ENCODE measurements at places on chromosomes 1 and 21. TPM values are rescaled to one million over a fixed set of nuclear protein-coding genes. Genes with fewer than 3 reads are reported as not detected.

DNA sequence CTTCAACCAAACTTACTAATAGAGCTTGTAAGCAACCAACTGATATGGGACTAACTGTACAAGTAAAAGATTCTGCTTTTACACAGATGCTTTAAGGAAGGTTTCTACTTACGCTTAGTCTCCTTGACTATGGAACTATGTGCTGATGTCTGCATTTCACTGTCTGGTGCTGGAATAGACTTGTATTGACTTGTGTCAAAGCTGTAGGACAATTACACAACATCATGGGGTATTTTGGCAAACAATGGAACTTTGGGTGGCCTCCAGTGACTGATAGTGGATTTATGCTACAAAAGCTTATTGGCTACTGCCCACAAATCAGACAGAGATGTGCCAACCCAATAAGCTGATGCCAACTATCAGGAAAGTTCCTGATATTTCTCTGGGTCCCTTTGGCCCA is 10.6 kb downstream of the CBR1 start:
- H3K4me3 ChIP-seq: no peak overlapping the region
- H3K4me1 ChIP-seq: no peaks in the 10 kb centered on the region
- no peaks in the 10 kb centered on the region for H3K36me3 ChIP-seq
- no peak for DNase-seq
- no peak overlapping the region for H3K27ac ChIP-seq

- H3K27me3 ChIP-seq: no peaks in the 10 kb centered on the region
- DNase-seq: no peak
- H3K27ac ChIP-seq: no peak overlapping the region
- no peaks in the 10 kb centered on the region for H3K4me1 ChIP-seq
- no peak overlapping the region for H3K4me3 ChIP-seq
These were observed 43.7 kb downstream of the UBIAD1 start for GRCh38 chr1:11316701-11317100.

DNA sequence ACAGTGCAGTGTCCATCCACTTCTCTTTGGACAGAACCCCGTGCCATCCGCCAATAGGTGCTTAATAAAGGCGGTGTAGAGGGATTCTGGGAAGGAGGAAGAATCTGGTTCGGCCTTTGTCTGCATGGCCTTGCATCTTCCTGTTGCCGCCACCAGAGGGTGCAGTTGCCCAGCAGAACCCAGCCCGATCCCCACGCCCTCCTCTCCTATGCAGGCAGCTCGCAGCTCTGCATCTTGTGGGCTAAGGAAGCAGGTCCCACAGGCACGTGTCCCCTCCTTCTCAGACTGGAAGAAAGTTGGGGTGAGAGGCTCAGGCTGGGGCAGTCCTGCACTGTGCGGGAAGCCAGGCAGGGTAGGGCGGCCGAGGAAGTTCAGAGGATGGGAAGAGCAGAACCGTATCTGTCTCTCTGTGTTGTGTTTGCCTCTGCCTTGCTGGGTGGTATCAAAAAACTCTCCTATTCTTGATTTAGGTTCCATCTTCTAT is 20.8 kb downstream of the NAV1 start:
- no peak overlapping the region for H3K4me3 ChIP-seq
- no peak overlapping the region for H3K27ac ChIP-seq
- no peak for DNase-seq
- no peaks in the 10 kb centered on the region for H3K36me3 ChIP-seq
- H3K4me1 ChIP-seq: peaks cover 18% of the 10 kb centered on the region

DNA sequence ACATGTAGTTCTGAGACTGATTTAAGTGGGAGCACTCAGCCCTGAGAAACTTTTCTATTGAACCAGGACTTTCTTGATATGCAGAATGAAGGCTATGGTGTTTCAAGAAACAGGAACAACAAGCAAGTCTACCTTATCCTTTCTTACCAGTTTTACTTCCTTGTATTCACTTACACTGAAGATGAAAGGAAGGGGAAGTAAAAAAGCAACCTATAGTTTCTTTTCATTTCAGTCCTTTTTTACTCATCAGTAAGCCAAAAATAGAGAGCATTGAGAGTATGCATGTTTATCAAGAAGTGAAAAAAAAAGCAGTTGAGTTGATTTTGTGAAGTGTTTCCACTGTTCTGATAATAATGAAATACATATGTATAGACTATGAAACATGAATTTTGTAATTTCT is 1010.3 kb downstream of the AMY1C start:
- H3K36me3 ChIP-seq: no peaks in the 10 kb centered on the region
- H3K27ac ChIP-seq: no peak overlapping the region
- DNase-seq: no peak
- H3K4me3 ChIP-seq: no peak overlapping the region
- no peaks in the 10 kb centered on the region for H3K27me3 ChIP-seq

- no peak for DNase-seq
- H3K27me3 ChIP-seq: no peaks in the 10 kb centered on the region
- no peaks in the 10 kb centered on the region for H3K36me3 ChIP-seq
- no peaks in the 10 kb centered on the region for H3K4me1 ChIP-seq
These were observed 108.1 kb downstream of the SLC44A5 start for GRCh38 chr1:75502776-75503175.

GRCh38 chr1:181099152-181100014 is 10.9 kb downstream of the IER5 start:
- H3K4me3 ChIP-seq: no peak overlapping the region
- no peaks in the 10 kb centered on the region for H3K36me3 ChIP-seq
- H3K4me1 ChIP-seq: peaks cover 45% of the 10 kb centered on the region
- DNase-seq: no peak

DNA sequence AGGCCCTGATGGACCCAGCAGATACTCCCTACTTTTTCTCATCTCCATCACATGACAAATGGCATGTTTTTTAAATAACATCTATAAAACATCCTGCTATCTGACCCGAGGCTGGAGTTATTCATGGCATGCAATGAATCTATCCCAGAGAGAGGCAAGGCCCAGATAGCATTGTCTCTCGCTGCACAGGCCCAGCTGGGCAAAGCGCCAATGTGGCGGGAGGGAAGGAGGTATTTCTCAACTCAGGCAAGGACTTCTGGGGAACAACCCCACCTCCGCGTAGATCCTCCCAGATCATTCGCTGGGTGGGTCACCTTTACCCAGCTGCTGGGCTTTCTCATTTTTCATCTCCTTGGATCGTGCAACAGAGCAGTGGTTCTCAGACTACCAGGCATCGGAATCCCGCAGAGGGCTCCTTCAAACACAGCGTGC is 59.8 kb downstream of the ERG start:
- no peak overlapping the region for H3K4me3 ChIP-seq
- DNase-seq: no peak
- H3K27ac ChIP-seq: peak overlapping the region; percentile 31
- H3K36me3 ChIP-seq: no peaks in the 10 kb centered on the region
- no peaks in the 10 kb centered on the region for H3K27me3 ChIP-seq
- H3K4me1 ChIP-seq: peaks cover 18% of the 10 kb centered on the region

RBP7 gene
- 119 TPM for total RNA-seq

- H3K27me3 ChIP-seq: no peaks in the 10 kb centered on the region
- H3K36me3 ChIP-seq: no peaks in the 10 kb centered on the region
- no peak overlapping the region for H3K27ac ChIP-seq
- DNase-seq: no peak
- H3K4me3 ChIP-seq: no peak overlapping the region
These were observed 43.7 kb upstream of the CDC42BPA start for GRCh38 chr1:227362039-227362438.

GRCh38 chr1:50894340-50894739 is 65.7 kb downstream of the FAF1 start:
- H3K27ac ChIP-seq: no peak overlapping the region
- H3K36me3 ChIP-seq: no peaks in the 10 kb centered on the region
- H3K4me1 ChIP-seq: no peaks in the 10 kb centered on the region
- DNase-seq: no peak

- DNase-seq: no peak
- H3K4me3 ChIP-seq: no peak overlapping the region
- no peaks in the 10 kb centered on the region for H3K36me3 ChIP-seq
- no peak overlapping the region for H3K27ac ChIP-seq
These were observed 37.9 kb upstream of the BMP8B start for GRCh38 chr1:39826583-39826982.

COL18A1 gene
- 699 TPM for total RNA-seq

EVA1B gene
- 251 TPM for total RNA-seq

DNA sequence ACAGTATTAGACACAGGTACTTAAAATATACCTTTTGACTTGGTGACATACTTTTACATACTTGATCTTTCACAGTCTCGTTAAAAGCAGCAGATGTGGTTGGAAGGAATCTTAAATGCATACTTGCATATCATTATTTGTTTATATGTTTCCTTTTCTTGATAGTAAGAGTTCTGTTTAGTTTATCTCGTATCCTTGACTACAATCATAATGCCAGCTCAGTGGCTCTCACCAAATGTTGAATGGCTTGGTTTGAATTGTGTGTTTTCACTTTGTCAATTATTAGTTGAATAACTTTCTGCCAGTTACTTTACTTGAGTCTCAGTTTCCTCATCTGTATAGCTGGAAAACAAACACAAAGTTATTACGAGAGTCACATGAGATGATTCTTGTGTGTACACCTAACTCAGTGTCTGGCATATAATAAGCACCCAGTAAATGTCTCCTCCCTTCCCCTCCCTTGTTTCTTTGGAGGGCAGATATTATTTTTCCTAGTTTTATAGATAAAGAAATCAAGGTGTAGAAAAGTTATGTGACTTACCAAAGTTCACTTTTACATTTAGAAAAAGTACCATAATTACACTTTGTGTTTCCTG is 131.6 kb upstream of the IVNS1ABP start:
- H3K4me3 ChIP-seq: no peak overlapping the region
- no peak for DNase-seq
- no peaks in the 10 kb centered on the region for H3K27me3 ChIP-seq
- H3K36me3 ChIP-seq: no peaks in the 10 kb centered on the region

MRTO4 gene
- 13.4 TPM for total RNA-seq

DNA sequence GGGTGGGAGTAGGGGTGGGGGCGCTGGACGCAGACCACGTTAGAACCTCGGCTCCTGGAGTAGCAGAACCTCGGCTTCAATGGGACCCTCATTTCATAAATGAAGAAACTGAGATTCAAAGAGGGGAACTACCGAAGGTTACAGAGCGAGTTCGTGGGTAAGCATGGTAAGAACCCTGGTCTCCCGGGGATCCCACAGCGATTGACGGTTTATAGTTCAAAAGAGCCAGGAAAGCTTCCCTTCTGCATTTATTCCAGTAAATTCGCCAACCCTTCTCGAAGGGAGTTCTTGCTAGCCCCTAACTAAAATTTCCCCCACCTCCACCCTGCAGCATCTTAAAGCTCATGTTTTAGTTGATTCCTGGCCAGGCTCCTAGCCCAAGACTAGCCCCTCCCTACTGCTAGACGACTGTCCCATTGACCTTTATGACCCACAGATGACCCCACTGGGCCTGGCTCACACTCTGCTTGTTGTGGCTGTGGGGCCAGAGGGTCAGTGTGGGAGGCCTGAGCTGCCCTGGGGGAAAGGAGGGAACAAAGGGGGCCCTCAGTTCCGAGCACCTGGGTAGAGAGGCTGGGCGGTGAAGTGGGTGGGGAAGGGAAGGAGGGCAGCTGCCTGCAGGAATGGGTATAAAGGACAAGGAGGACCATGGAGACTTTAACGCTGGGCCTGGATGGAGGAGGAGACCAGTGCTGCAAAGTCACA is 558 bp upstream of the KIF21B start:
- peak overlapping the region; percentile 81 for H3K4me3 ChIP-seq
- H3K36me3 ChIP-seq: no peaks in the 10 kb centered on the region
- no peaks in the 10 kb centered on the region for H3K27me3 ChIP-seq

SARS1 gene
- 134 TPM for total RNA-seq

TTC39A gene
- not detected for total RNA-seq

GRCh38 chr1:154910851-154911250 is 25.7 kb downstream of the PMVK start:
- DNase-seq: no peak
- no peak overlapping the region for H3K4me3 ChIP-seq
- no peak overlapping the region for H3K27ac ChIP-seq
- H3K27me3 ChIP-seq: no peaks in the 10 kb centered on the region
- no peaks in the 10 kb centered on the region for H3K36me3 ChIP-seq
- no peaks in the 10 kb centered on the region for H3K4me1 ChIP-seq

DNA sequence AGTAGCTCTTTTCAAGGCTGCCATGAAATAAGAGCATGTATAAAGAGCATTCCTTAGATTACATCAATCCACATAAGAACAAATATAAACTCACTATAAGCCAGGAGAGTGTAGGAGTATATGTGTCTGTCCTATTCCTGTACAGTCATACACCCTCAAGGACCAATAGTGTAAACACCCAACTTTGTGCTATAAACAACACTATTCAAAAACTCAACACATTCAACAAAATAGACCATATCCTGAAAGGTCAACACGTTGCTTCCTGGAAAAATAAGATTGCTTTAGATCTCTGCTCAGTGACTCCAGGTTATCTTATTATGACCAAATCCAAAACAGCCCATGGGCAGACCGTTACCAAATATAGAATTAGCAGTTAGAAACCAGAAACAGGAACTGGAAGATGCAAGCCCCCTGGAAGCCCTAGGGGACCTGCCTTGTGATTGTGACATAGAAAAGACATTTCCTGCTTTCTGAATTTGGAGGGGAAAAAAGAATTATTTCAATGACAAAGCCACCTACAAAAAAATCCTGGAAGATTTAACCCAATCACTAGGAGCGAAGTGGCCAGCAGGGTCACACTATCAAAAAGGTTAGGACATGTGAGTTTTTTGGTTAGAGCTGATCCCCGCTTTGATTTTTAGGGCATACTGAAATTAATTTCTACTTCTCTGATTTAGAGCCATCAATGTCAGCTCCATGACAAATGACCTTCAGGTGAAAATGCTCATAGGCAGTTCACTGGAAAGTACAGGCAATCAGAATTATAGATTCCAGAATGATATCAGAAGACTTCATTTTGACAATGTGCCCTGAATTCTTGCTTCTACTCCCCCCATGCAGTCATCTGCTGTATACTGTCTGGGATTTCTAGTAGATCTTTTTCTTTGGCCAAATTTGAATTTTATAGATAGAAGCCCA is 59.9 kb downstream of the LRRC8C start:
- DNase-seq: no peak
- no peaks in the 10 kb centered on the region for H3K27me3 ChIP-seq
- no peaks in the 10 kb centered on the region for H3K36me3 ChIP-seq
- no peaks in the 10 kb centered on the region for H3K4me1 ChIP-seq
- H3K4me3 ChIP-seq: no peak overlapping the region
- no peak overlapping the region for H3K27ac ChIP-seq

GRCh38 chr1:1255078-1255477 is 8.6 kb upstream of the C1QTNF12 start:
- no peak overlapping the region for H3K4me3 ChIP-seq
- H3K27me3 ChIP-seq: no peaks in the 10 kb centered on the region
- no peak overlapping the region for H3K27ac ChIP-seq
- no peak for DNase-seq
- peaks cover 54% of the 10 kb centered on the region for H3K36me3 ChIP-seq

DNA sequence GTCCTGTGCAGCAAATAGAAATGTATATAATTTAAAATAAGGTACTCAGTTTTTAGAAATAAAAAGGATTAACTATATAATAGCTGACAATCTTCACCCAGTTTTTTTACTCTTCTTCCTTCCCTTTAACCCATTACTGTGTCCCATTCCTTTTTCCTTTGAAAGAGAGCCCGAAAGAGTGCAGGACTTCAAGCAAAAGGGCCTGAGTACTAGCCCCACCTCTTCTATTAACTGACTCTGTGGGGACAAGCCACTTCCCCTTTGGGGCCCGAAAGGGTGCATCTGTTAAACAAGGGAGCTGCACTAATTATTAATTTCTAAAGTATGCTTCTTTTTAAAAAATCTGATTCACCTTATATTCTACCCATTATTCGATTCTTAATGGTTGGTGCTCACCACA is 3.3 kb downstream of the USP24 start:
- no peak for DNase-seq
- peak overlapping the region; percentile 57 for H3K27ac ChIP-seq
- H3K27me3 ChIP-seq: no peaks in the 10 kb centered on the region
- no peaks in the 10 kb centered on the region for H3K36me3 ChIP-seq

GRCh38 chr1:151292207-151293030 is 10.3 kb downstream of the ZNF687 start:
- peaks cover 98% of the 10 kb centered on the region for H3K36me3 ChIP-seq
- DNase-seq: no peak
- no peak overlapping the region for H3K4me3 ChIP-seq
- H3K27ac ChIP-seq: no peak overlapping the region
- H3K27me3 ChIP-seq: no peaks in the 10 kb centered on the region
- H3K4me1 ChIP-seq: no peaks in the 10 kb centered on the region
